ENCODE measurements at places on chromosomes 1 and 21.

DNA sequence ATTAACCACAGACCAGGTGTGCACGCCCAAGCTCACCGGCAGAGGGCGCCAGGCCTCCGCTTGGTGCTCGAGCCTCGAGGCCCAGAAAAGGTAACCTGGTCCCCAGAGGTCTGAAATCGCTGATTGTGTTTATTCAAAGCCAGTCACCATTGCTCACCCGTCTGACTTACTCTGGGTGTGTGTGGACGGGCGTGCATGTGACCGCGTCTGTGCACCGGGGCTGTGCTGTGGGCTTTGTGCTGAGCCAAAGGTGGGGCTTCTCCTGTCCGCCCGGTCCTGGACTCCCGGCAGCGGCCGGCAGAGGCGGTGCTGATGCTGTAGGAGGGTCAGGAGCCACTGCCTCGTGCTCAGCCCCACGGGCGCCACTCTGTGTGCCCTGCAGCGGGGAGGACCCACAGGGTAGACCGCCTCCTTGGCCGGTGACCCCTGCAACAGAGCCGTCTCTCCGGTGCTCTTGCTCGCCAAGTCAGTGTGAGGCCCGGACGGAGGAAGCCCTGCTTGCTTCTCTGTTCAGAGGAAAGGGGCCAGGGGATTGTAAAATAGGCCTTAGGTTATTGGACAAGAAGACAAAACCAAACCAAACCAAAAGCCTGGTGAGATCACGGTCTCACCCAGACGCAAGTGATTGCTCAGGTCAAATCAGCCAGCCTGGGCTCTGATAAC is 32.0 kb upstream of the BTG2 start:
- peak; percentile 96 for DNase-seq

GRCh38 chr1:8602471-8603219 is 214.8 kb downstream of the RERE start:
- peak; percentile 51 for DNase-seq

DNA sequence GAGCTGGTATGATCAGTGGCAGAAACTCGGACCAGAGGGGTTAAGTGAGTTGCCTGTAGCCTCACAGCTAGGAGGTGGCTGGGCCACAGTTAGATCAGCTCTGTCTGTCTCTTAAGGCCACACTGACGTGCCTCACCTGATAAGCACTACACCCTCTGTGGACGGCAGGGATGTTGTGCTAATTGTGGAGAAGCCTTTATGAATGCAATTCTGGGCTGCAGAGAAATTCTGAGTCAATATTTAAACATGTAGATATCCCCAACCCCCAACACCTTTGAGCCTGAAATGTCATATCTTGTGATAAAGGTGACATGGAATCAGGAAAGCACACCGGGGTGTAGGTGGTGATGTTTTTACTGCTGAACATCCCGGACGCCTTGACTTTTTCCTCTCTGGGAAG is 88.3 kb downstream of the KCNJ6 start:
- no peak for DNase-seq

GRCh38 chr1:67270541-67270940 is 37.1 kb upstream of the IL12RB2 start:
- DNase-seq = peak; percentile 48

- DNase-seq = no peak
Measured at GRCh38 chr21:21158376-21158918, 160.2 kb downstream of the NCAM2 start.

DNA sequence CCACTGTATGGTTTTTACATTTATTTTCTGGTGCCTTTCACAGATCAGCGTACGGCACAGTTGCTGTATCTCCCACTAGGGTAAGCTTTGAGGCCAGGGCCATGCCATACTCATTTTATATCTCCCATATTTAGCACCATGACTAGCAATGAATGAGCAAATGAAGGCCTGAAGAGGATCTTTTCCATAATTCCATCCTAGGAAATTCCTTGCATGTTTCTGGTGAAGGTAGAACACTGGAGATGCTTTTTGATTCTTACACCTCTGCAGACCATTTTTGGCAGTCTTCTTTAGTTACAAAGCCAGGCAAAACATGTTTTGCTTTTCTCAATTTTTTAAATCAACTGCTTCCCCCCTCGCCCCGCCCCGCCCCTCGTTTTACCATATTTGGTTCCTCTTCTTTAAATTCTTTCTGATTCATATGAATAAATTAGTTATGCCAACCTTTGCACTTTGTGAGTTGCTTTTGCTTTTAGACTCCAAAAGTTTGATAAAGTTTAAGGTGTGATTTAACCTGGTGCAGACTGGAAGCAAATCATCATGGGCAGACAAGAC is 78.9 kb upstream of the AK4 start:
- peak; percentile 25 for DNase-seq

DNA sequence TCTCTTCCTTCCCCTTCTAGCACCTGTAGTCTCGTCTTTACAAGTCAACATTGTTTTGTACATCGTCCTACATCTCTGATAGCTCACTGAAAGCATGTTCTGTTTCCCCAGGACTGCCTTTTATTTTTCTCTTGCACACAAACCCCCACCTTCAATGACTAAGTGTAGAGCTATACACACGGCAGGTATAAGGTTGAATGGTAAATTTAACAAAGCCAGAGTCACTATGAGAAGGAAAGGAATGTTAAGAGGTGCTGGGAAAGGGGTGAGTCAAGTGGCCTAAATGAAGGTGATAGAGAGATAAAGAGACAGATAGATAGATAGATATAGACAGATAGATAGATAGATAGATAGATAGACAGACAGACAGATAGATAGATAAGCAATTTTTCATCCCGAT is 134.3 kb upstream of the ATP1B1 start:
- DNase-seq = no peak

- DNase-seq = no peak
Measured at GRCh38 chr1:35497571-35497970, 59.6 kb downstream of the KIAA0319L start.

GRCh38 chr1:54643736-54644135 is 2.1 kb downstream of the MROH7 start:
- no peak for DNase-seq

GRCh38 chr1:179230251-179230650 is 774 bp upstream of the ABL2 start:
- no peak for DNase-seq

GRCh38 chr1:54624466-54625464 is 1.4 kb upstream of the FAM151A start:
- no peak for DNase-seq

- peak; percentile 49 for DNase-seq
Measured at GRCh38 chr1:22275626-22276395, 132.9 kb upstream of the WNT4 start.
